Aorta (tissue), 5 donors: ENCODE measurements at places on chromosomes 16 and 17. TPM values are rescaled to one million over a fixed set of nuclear protein-coding genes. Genes with fewer than 3 reads are reported as not detected.

GRCh38 chr17:63120406-63120805, 154.4 kb downstream of the TANC2 start:
- no peak for DNase-seq

The ALDH3A2 gene
- total RNA-seq = 78.6 TPM

The NUPR1 gene
- total RNA-seq = 137 TPM

GRCh38 chr17:29107933-29108822, 65.2 kb downstream of the PIPOX start:
- no peak for DNase-seq

The RRAD gene
- 30.1 TPM for total RNA-seq

- no peak for DNase-seq
Measured at GRCh38 chr16:22751685-22752084, 62.3 kb upstream of the HS3ST2 start.

DNA sequence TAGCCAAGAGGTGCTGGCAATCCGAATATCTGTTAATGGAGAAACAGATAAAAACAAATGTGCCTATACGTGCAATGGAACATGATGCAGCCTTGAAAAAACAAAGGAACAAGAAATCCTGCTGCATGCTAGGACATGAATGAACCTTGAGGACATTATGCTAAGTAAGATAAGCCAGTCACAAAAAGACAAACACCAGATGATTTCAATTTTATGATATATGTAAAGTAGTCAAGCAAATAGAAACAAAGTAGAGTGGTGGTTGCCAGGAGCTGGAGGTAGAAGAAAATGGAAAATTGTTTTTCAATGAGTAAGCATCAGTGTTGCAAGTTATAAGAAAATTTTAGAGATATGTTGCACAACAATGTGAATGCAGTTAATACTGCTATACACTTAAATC, 409.7 kb upstream of the CDH8 start:
- no peak for DNase-seq

- DNase-seq = no peak
Measured at GRCh38 chr16:27461483-27462171, 59.7 kb downstream of the IL21R start.

DNA sequence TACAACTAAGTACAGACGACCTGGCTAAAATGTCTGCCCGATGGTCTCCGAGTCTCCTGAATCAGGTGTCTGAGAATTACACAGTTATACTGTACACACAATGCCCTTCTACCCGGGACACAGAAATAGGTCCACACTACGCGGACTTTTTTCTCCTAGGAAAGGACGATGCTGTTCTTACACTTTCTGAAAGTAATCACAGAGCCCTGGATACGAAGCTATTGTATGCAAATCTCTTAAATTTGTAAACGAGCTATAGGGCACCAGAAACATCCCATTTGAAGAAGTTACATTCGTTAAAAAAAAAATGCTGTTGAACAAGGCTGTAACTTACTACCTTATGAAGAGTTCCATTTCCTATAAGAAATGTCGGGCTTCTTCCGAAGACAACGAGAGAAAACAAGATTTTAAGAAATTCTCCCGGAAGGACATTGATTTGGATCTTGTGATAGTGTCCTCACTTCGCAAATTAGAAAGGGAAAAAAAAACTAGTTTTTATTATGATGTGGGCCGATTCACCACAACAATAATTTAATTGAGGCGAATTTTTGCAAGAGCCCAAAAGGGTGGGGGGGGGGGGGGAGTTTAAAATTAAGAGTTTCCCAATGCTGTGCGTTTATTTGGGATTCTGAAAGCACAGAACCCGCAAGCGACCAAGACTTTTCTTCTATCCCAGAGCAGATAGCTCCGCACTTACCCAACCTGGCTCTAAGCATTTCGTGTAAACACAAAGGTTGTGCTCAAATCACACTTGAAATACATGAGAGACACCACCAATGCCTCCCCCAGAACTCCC, 1.5 kb upstream of the SOX9 start:
- no peak for DNase-seq

The SAP30BP gene
- 72.6 TPM for total RNA-seq

- peak; percentile 72 for DNase-seq
Measured at GRCh38 chr16:68332411-68333121, 21.7 kb downstream of the PRMT7 start.

The ZFP1 gene
- 19.2 TPM for total RNA-seq

DNA sequence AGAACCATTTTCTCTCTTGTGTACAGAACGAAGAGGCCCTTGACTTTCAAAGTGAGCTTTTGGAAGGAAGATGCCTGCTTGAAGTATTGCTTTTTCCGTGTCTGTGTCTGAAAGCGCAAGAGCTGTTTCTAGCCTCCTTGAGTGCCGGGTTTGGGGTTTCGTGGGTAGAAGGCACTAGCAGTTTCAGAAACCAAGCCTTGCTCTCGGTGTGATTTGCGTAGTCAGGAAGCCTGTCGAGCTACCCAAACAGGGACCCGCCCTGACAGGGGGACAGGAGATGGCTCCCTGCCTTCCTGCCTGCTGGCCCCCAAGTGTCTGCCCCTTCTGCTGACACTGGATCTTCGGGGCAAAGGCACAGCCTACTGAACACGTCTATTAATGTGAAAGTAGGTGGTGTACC, 322.0 kb downstream of the MAF start:
- no peak for DNase-seq

- no peak for DNase-seq
Measured at GRCh38 chr16:4529085-4530060, 9.2 kb downstream of the CDIP1 start.

The IRF8 gene
- 25.2 TPM for total RNA-seq

DNA sequence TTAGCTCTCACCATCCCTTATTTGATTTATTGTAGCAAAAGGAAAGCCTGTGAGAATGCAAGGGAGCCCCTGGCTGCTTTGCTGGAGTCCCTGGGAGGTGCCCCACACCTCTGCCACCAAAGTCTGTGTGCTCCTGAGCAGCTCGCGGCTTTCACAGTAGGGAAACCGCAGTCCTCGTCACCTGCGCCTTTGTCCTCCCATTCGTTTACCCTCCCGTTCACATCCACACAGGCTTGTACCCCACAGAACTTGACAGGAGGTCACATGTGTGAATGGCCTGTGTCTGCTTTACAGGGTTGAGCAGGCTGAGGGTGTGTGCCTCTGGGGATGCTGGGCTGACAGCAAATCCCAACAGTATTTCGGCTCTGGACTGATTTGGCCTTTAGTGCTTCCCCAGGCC, 152.5 kb downstream of the LGALS9B start:
- no peak for DNase-seq

DNA sequence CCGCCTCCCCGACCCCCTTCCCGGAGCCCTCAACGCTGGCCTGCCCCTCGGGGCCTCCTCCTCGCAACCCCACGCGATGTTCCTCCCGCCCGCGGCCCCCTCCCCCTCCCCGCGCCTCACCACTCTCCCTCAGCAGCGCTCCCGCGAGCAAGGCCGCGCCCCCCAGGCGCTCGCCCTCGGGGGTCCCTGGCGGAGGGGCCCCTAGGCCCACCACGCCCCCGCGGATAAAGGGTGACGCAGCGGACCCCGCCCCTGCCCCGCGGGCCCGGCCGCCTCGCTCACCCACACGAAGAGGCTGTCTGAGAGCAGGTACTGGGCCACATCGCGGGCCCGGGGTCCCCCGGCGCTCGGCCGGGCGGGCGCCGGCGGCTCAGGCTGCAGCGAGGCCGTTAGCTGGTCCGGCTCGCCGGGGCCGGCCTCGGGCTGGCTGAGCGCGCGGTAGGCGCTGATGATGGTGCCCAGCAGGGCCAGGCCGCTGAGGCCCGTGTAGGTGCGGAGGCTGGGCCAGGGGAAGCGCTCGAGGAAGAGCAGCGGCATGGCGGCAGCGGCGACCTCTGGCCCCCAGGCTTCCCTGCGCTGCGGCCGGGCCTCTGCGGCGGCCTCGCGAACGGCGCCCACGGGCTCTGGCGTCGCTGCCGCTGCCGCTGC, 430 bp downstream of the AMFR start:
- peak; percentile 55 for DNase-seq

DNA sequence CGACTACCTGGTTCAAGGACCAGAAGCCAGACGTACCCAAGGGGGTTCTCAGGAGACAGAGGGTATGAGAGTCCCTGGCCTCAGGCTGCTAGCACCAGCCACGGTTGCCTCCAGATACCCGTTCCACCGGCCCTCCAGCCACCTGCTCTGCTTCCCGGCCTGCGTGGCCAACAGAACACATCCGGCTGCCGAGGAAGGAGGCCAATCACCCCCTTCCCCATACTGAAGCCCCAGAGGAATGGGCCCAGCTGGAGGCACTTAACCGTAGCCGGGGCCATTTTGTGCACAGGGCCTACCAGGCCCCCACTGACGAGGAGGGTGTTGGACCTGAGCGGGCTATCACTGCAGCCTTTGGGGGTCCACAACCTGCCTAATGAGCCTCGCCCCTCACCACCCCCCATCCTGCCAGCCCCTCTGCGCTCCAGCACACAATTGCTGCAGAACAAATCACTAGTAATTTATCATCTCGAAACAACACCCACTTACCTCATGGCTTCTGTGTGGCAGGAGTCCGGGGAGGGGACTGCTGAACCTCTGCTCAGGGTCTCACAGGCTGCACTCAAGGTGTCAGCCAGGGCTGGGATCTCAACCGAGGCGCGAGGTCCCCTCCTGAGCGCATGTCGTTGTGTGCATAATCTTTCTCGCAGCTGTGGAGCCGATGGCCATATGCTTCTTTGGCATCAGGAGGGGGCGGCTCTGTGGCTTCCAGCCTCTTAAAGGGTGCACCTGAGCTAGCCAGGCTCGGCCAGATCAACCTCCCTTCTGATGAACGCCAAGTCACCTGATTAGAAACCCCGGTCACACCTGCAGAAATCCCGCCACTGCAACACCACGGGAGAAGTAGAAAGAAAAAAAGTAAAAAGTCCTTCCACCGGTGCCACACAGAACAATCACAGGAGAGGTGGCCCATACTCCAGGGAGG, 10.1 kb upstream of the KREMEN2 start:
- DNase-seq = no peak

The RAB37 gene
- total RNA-seq = 1.4 TPM

The PRAC1 gene
- not detected for total RNA-seq

DNA sequence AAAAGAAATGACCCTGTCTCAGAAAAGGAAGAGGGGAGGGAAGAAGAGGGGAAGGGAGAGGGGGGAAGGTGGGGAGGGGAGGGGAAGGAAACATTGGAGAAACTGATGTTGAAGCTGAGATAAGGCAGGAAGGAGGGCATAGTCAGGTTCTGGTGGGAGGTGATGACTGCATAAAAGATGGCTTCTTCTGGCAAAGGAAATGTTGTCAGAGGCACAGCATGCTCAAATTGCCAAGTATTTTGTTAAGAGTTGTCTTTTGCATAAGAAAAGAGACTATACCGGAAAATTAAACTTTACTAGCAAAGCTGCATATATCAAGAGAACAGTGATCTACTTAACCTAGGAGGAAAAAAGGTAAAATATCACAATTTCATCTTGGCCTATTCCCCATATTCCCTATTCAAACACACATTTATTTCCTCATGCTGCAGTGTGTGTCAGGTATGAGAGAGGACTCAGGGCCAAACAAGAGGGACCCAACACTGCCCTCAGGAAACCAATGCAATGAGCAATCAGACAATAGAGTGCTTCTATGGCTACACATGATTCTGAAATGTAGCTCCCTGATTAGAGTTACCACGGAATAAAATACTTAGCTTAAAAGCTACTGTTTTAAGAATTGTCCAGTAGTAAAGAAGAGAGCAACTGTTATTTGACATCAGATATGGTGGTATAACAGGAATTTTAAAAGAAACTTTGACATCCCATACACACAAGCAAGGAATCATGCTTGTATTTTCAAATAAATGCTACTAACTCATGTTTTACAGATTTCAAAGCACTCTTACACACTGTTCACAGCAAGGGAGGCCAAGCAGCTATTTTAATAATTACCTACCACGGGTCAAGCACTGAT, 80.9 kb downstream of the PARN start:
- no peak for DNase-seq

The CD300LF gene
- total RNA-seq = 1.6 TPM

The ZNF205 gene
- 7.1 TPM for total RNA-seq

- no peak for DNase-seq
Measured at GRCh38 chr16:9092978-9093344, 1.5 kb downstream of the HAPSTR1 start.

- DNase-seq = no peak
Measured at GRCh38 chr16:56411123-56411522, 14.2 kb downstream of the AMFR start.

The DBNDD1 gene
- total RNA-seq = 3.5 TPM

- no peak for DNase-seq
Measured at GRCh38 chr17:921161-921560, 58.4 kb downstream of the NXN start.

DNA sequence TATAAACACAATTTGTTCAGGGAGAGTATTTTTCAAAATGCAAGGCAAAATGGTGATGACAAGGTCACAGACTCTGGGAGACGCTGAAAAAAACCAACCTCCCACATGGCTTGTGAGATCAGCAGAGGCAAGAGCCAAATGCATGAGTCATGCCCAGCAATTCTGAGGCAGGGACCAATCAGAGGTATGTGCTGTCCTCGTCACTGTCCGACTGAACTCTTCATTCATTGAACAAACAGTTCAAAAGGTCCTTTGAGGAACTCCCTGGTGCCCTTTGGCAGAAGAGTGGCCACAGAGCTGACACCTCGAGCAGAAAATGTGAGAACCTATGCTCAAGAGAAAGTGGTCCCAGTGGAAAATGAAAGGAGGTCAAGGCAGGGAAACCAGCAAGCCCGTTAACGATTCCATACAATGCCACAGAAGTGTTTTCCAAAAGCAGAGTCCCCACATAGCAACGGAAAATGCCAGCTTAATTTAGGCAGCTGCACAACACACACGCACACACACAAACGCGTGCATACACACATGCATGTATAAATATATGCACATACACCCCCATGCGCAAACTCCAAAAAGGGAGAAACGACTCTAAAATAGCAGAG, 50.9 kb downstream of the CDH11 start:
- DNase-seq = peak; percentile 81

DNA sequence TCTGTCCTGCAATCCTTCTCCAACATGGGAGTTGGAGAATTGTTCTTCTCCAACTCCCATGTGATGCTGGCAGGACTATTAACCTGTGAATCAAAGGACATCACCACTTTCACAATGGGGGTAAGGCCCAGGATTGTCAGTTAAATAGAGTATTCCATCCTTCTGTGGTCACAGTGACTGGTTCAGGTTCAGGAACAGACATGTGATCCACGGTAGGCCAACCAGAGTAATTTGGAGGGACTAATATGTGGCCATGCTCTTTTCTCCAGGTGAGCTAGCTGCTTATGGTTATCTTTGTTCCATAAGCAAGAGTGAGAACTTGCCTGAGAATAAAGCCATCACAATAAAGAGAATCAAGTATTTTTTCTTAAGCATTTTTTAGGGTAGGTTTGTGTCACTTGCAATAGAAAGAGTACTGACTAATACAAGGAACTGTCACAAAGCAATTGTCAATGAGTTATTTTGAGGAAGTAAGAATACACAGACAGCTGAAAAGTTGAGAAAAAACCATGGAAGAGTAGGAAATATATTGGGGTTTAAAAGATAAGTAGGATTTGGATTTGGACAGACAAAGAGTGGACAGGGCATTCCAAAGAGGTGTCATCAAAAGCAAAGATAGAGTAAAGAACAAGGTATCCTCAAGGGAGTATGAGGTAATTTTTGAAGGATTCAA, 63.4 kb downstream of the BRIP1 start:
- no peak for DNase-seq

- DNase-seq = peak; percentile 74
Measured at GRCh38 chr17:76381633-76382350, 2.6 kb upstream of the SPHK1 start.

The CD300E gene
- 2.8 TPM for total RNA-seq

The ALOXE3 gene
- not detected for total RNA-seq

The PRCD gene
- total RNA-seq = 8.6 TPM

The HSF5 gene
- not detected for total RNA-seq

The CRISPLD2 gene
- 108 TPM for total RNA-seq
